ENCODE measurements at places on chromosomes 5 and 9.

- no peak for DNase-seq
Observed at GRCh38 chr9:91639054-91639453, 215.4 kb upstream of the NFIL3 start.

GRCh38 chr5:150114102-150114641, 27.8 kb upstream of the CSF1R start:
- DNase-seq = no peak

- no peak for DNase-seq
Observed at GRCh38 chr9:90909225-90909624, 107.6 kb downstream of the SYK start.

- peak; percentile 98 for DNase-seq
Observed at GRCh38 chr5:9188131-9188530, 357.7 kb downstream of the SEMA5A start.

DNA sequence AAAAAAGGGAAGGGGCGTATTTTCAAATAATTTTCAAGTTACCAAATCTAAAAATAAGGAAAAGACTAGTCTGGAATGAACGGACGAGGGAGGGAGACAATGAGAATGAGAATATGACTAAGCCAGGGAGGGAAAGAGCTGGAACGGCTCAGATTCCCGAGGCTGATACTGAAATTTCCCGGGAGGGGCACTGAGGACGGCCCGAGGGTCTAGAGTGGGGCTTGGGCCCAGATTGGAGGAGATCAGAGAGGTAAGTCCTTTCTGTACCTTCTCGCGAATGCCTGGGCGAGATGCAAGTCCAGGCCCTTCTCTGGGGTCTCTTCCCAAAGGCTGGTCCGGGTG, 3.4 kb upstream of the CCIN start:
- DNase-seq = peak; percentile 67

- DNase-seq = no peak
Observed at GRCh38 chr9:73280113-73280512, 128.4 kb downstream of the ANXA1 start.

GRCh38 chr5:40798012-40798800, at the start of gene PRKAA1:
PRKAA1 (minus strand) TSS chr5:40798374; CDS start chr5:40798189, 185 bp downstream.
- DNase-seq = peak; percentile 85

GRCh38 chr9:135746565-135746964, 44.6 kb downstream of the KCNT1 start:
- no peak for DNase-seq

DNA sequence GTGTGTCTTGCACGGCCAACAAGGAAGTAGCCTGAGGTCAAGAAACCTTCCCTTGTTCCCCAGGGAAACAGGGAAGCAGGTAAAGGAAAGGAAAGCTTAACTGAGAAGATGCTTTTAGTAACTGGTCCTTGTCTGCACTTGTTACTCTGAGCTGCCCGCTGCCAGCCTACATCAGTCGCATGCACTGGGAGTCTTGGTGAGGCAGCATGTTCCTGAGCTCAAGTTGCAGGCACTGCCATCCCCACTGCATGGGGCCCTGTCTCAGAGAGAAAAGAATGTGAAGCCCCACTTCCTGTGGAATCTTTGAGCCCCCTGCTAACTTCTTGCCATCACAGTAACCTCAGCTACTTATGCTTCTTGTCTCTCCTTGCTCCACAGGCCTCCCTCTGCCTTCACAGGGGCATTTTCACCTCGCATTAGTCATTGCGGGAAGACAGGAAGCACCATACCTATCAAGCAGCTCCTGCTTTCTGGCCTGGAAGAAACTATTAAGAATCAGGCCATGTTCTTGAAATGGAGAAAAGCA, 344.1 kb upstream of the ADAMTSL1 start:
- DNase-seq = peak; percentile 7

- DNase-seq = peak; percentile 32
Observed at GRCh38 chr5:137636830-137637714, 98.8 kb downstream of the KLHL3 start.

DNA sequence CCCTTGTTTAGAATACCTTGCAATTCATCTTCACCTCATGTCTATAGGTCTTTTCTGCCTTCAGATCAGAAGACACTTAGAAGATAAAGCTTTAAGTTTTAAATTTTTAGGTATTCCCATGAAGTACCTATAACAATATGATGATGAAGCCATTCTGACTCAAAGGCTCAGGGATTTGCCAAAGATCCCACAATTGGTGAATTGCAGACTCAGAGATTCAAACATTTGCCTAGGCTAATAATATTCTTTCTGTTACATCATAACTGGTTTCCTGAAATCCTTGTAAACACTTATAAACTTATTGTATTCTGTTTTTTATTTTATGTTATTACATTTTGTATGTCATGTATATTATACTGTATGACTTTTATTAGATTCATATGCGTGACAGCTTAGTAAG, 62.8 kb upstream of the ZFAND5 start:
- DNase-seq = no peak

GRCh38 chr9:90948156-90948555, 146.5 kb downstream of the SYK start:
- no peak for DNase-seq

DNA sequence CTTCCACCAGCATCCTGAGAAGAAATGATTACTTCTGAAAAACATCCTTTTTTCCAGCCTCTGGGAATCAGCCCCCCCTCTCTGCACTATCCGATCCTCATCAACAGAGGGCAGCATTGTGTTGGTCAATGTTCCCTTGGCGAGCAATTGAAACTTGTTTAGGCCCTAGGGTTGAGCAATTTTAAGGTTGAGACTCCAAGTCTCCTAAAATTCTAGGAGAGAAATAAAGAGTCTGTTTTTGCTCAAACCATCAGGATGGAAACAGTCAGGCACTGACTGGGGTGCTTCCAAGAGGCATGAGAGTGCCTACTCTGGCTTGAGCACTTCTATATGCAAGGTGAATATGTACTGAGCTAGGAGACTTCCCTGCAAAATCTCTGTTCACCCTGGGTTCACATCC, 12.4 kb upstream of the CYFIP2 start:
- DNase-seq = peak; percentile 25

DNA sequence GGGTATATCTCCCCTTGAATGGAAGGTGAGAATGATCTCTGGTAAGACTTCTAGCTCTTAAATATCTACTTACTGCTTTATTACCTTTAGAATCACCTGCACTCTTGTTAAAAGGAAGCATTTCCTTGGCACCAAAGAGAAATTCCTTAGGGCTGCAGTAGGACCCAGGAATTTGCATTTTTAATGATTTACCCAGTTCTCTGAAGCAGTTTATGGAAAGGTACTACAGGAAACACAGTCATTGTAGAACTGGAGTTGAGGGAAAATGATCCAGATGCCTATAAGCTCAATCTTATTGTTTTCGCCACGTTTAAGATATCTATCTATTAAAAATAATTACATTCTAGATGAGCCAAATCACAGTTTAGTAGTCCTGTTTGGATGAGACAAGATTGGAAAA, 9.5 kb upstream of the C9 start:
- DNase-seq = no peak

- DNase-seq = no peak
Observed at GRCh38 chr5:2109566-2109965, 226.8 kb upstream of the IRX4 start.

DNA sequence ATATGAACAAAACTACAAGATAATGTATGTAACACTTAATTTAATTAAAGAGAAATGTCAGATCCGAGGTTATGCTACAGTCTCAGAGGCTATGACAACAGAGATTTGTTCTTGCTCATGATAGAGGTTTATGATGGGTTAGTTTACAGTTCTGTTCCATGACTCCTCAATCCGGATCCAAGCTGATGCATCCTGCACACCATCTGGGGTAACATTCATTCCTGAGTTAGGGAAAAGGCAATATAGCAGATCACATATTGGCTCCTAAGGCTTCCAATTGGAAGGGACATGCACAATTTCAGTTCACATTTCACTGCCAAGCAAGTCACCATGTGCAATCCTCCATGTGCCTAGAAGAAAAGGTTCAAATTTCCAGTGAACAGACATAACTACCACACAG, 40.4 kb downstream of the ABLIM3 start:
- DNase-seq = peak; percentile 50

DNA sequence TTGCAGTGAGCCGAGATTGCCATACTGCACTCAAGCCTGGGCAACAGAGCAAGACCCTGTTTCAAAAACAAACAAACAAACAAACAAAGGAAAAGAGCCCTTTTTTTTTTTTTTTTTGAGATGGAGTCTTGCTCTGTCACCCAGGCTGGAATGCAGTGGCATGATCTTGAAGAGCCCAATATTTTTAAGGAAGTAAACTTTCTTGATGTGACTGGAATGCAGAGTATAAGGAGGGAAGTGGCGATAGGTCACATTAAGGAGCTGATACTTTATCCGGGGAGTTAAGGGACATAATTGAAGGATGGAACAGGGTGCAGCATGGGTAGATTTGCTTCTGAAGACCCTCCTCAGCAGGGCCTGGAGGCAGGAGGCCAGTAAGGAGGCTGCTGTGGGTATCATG, 13.0 kb downstream of the NAIF1 start:
- DNase-seq = no peak

DNA sequence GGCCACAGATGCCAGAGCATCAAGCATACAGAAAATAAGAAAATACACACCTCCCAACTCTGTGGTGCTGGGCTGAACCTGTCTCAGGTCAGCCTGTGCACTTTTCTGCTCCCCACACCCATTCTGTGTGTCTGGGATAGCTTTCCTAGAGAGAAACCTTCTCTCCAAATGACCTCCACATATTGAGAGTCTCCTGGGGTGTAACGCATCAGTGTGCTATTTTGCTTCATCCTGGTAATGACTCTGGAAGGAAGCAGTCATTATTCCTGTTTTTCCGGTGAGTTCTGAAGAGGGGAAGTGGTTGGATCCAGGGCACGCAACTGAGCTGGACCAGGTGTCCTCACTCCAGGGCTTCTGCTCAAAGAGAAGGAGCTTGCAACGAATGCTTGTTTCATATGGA, 73.2 kb upstream of the SH3PXD2B start:
- no peak for DNase-seq

GRCh38 chr9:77011973-77012821, 7.3 kb upstream of the FOXB2 start:
- DNase-seq = no peak

DNA sequence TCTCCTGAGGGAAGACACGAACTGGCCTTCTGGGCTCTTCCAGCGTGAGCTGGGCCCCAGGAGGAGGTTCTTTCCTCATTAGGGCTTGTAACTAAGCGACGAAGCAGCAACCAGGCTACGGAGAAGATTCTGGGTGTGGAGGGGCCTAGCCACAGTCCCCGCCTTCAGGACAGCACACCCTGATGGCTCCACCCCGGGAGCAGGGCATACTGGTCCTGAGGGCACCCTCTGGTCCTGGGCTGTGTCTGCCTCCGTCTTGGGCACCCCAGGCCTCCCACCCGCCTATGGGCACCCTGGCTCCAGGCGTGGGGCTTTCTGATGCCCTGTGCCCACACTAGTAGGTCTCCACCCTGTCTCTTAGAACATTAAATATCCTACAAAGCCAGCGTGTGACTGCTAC, 136.4 kb downstream of the OLFM1 start:
- DNase-seq = no peak

DNA sequence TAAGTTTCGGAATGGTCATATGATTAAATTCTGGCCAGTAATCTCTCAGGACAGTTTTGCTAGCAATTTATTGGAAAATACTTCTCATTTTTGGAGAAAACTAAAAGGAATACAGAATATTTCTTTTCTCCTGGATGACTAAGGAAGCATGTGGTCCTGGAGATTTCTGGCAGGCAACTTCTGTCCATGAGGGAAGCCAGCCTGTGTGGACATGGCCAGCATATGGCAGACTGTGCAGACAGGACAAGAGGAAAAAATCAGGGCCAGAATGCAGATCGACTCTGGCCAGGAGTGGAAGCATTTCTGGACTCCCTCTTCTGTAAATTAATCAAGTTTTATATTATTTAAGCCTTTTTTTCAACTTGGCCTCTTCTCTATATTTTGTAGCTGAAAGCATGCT, 100.4 kb upstream of the CDH18 start:
- no peak for DNase-seq

DNA sequence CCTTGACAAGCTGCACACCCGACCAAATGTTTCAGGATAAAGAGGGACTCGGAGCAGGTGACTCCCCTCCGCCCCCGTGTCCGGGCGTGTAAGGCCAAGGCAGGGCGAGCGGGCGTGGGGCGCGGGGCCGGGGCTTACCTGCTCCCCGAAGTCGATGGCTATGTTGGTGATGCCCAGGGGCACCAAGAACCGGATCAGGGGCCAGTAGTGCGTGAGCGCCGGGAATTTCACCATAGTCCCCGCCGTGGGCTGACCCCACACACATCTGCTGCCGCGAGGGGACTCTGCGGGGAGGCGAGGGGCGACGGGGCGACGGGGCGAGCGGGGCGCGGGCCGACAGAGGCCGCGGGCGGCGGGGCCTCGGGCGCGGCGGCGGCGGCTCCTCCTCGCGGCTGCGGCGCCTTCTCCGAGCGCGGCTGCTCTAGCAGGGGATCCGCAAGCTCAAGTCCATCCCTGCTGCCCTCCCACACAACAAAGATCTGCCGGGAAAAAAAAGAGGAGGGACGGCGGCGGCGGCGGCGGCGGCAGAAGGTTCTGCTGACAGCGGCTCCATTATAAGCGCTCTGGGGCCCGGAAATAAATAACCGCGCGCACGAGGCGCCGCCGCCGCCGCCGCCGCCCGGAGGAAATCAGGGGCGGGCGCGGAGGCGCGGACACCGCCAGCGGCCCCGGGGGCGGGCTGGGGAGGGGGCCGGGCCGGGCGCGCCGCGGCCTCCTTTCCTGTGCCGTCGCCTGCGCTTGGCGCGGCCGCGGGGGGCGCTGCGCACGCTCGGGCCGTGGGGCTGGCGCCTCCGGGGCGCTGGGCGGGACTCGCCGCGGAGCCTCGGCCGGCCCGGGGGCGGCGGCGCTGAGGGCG, at the start of gene ANKH:
ANKH (minus strand) TSS at position 565 of the 856 bp plus-strand sequence; CDS start at position 234, 331 bp downstream.
- DNase-seq = peak; percentile 80

DNA sequence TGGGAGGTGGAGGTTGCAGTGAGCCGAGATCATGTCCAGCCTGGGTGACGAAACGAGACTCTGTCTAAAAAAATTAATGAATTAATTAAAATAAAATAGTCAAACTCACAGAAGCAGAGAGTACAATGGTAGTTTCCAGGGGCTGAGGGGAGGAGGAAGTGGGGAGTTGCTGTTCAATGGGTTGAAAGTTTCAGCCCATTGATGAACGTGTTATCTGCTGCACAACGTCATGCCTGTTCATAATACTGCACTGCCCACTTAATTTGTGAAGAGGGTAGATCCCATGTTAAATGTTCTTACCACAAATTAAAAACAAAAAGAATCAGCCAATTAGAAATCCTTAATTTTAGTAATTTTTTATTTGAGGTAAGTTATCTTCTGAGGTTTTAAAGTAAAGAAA, 16.4 kb upstream of the RUFY1 start:
- DNase-seq = no peak

- peak; percentile 93 for DNase-seq
Observed at GRCh38 chr9:108469654-108470053, 386.1 kb downstream of the ACTL7B start.

DNA sequence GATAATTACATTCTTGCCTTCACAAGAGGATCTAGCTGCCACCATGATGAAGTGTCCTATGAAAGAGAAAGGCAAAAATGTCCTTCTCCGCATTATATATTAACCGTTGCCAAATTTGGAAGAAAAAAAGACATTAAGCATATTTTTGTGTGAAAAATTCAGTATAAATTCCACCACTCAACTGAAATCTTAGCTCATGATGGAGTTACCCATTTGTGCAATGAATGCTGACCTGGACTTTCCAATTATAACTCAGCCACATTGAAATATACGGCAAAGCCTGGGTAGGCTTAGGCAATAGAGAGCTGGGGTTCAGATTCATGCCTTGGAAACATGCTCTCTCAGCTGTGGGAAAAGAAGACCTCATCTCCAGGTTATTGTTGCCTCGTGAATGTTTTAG, 71.3 kb upstream of the VCAN start:
- DNase-seq = no peak

Measured in M059J (cell line).